Fibroblast of skin of scalp (primary cell): ENCODE measurements at places on chromosomes 7 and 10.

GRCh38 chr10:56771343-56771742, 410.3 kb upstream of the ZWINT start:
- no peak for DNase-seq

DNA sequence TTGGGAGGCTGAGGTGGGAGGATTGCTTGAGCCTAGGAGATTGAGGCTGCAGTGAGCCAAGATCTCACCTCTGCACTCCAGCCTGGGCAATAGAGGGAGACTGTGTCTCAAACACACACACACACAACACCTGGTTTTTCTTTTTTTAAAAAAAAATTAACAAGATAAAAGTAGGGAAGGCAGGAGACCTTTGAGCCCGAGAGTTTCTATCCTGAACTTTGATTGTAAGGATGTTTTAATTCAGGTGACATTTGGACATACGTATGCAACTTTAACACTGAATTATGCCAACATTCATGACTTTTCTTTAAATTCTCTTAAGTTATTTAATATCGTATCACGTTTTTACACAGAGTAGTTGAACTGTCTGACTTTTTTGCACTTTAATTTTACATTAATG, 11.7 kb upstream of the CYP2E1 start:
- DNase-seq: no peak

- no peak for DNase-seq
Observed at GRCh38 chr7:80026766-80027165, 107.9 kb upstream of the GNAI1 start.

- no peak for DNase-seq
Observed at GRCh38 chr10:15718694-15719048, 1.1 kb downstream of the ITGA8 start.

DNA sequence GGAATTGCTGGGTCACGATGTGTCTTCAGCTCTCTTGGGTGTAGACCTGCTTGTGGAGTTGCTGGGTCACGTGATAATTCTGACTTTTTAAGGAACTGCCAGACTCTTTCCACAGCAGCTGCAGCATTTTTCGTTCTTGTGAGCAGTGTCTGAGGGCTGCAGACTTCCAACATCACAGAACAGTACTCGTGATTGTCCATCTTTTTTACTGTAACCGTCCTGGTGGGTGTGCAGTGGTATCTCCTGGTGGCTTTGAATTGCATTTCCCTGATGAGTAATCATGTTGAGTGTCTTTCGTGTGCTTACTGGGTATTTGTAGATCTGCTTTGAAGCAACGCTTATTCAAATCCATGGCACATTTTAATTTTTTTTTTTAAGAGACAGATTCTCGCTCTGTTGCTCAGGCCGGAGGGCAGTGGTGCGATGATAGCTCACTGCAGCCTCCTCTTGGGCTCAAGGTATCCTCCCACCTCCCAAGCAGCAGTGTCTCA, 22.7 kb downstream of the INPP5A start:
- DNase-seq: no peak

DNA sequence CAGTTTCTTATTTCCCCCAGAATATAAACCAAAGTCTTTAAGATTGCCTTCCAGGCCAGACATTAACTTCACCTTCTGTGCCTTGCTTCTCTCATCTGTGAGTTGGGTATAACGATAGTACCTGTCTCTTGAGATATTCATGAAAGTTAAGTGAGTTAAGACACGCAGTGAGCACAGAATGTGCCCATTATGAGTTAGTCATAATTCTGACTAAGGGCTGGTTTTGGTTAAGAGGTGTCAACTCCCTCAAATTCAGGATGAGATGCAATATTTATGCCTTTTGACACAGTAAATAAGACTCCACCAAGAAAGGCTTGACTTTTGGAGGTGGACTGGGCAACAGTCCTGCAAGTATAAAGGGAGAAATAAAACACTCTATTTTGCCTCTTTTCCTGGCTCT, 528.7 kb upstream of the IGFBP3 start:
- DNase-seq: no peak

- peak; percentile 9 for DNase-seq
Observed at GRCh38 chr10:101091546-101092290, 29.9 kb downstream of the KAZALD1 start.

- no peak for DNase-seq
Observed at GRCh38 chr7:28408105-28408959, 4.0 kb upstream of the CREB5 start.

GRCh38 chr7:117809958-117810357, 63.3 kb downstream of the CTTNBP2 start:
- no peak for DNase-seq

- no peak for DNase-seq
Observed at GRCh38 chr10:1573981-1574380, 163.3 kb downstream of the ADARB2 start.

DNA sequence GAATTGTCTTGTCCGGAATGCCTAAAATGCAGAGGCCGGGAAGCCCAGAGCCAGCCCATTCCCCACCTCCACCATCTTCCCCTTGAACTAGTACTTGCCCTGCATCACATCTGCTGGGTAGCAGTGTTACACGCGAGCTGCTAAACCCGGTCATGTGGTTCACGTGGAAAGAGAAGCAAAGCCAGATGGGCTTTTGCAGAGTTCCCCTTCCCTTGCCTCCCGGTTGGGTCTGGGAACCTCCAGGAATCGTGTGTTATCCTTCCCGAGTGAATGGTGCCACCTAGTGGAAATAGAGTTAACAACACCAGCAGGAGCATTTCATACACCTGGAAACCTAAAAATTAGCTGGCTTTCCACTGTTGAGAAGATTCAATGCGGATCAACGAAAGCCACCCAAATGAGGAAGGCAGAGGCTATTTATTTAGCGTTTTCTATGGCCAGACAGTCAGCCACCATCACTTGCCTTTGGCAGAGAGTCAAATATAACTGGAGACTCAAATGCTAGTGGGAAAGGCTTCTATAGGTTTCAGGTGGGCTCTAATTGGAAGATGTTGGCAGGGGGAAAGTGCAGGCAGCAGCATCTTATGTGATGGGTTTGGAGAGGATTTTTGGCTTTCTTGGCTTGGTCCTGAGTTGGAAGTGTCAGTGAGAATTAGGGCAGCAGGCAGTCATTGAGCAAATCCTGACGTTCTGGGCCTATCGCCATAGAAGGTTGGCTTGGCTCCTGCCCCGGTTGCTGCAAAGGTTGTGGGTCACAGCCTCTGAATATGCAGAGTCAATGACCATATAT, 12.9 kb upstream of the DENND2A start:
- DNase-seq: peak; percentile 84

DNA sequence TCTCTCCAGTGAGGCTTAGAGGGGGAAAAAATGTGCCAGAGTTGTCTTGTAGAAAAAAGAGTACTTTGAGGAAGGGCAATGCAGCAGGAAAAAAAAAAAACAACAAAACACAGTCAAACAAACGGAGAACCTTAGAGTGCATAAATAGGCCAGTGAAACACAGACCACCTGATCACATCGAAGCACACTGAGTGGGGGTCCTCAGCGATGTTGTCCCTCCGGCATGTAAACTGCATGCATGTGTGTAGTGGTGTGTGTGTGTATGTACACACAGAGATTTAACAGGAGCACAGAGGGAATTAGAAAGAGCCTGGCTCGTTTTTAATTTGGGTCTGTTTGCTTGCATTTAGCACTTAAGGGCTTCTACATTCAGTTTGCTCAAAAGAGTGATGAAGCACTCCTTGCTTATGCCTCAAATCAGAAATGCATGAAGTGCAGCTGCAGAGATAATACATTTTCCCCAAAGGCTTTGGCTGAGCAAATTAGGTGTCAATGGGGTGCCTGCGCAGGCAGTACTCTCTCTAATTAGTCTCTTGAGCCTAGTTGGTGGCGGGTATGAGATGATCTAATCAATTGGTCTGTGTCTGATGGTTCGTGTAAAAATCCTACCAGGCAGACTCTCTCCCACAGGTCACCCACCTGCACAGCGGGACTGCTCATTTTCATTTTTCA, 62.7 kb upstream of the FZD1 start:
- DNase-seq: no peak

DNA sequence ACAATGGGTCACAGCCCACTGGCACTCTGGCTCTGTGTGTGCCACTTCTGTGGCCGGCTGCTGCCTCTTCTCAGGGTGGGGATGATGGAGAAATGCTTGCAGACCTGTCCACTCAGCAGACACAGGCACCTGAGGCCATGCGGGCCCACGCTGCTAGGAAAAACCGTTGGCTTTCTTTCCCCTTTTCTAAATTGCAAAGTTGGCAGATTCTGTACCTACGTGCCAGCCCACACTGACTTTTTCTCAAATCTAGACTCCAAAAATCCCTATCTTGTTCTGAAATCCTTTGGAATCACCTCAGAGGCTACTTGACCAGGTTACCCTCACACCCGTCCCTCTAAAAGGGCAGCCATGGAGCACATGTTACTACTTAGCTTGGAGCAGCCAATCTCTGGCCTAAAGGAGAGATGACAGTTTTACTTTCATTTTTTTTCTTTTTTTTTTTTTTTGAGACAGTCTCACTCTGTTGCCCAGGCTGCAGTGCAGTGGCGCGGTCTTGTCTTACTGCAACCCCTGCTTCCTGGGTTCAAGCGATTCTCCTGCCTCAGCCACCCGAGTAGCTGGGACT, 99.4 kb downstream of the RNF216 start:
- DNase-seq: no peak

DNA sequence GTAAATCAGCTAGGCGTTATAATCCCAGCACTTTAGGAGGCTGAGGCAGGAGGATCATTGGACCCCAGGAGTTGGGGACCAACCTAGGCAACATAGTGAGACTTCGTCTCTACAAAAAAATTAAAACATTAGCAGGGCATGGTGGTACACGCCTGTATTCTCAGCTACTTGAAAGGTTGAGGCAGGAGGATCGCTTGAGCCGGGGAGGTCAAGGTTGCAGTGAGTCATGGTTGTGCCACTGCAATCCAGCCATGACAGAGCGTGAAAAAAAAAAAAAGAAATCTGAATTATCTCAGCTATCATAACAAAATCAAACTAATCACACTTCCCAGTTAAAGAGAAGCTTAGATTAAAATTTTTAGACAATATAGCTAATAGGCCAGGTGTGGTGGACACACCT, 35.3 kb downstream of the ATAD1 start:
- DNase-seq: no peak

DNA sequence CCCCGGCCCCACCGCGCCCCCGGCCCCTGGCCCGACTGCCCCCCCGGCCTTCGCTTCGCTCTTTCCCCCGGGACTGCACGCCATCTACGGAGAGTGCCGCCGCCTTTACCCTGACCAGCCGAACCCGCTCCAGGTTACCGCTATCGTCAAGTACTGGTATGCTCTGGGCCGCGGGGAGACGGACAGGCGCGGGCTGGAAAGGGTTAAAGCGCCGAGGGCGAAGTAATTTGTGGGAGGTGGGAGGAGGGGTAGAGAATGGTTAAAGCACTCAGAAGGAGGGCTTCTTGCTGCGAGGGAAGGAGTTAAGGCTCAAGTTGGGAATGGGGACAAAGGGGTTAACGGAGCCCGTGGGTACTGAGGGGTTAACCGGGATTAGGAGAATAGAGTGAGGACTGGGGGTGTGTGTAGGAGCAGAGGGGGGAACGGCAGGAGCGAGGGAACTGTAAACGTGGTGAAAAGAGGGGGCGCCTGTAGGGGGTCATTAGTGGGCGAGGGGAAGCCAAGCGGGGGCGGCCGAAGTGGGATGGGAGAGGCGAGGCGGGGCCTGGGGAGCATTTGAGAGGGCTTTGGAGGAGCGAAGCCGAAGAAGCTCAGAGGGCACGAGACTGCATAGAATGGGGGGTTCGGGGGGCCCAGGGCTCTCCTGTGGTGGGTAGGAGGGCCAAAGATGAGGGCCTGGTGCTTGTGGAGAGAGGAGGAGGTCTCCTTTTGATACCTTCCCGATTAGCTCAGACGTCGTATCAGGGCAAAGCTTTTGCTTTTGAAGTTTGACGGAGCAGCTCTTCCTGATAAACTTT, 605 bp downstream of the SUFU start:
- DNase-seq: no peak

DNA sequence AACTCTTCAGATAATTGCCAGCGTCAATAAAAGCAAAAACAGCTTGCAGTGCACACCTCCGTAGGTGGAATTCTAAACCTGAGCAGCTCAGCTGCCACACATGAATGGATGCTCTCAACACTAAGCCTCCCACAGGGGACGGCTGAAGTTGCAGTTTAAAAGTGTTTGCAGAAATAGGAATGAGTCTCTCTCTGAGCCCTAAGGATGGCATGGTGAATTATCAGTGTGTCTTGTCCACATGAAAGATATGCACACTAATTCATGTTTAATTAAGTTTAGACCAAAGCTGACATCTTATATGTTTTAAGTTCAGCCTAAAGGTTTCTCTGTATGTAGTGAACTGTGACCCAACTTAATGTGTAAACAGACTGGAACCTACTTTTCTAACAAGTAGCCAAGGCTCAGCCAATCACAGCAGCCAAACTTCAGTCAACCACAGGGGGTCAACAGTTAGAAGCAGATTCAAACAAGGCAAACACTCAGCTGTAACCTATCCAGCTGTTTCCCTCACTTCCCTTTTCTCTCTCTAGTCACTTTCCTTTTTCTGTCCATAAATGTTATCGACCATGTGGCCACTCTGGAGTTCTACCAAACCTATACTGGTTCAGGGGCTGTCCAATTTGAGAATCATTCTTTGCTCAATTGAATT, 38.1 kb downstream of the CTTNBP2 start:
- no peak for DNase-seq

DNA sequence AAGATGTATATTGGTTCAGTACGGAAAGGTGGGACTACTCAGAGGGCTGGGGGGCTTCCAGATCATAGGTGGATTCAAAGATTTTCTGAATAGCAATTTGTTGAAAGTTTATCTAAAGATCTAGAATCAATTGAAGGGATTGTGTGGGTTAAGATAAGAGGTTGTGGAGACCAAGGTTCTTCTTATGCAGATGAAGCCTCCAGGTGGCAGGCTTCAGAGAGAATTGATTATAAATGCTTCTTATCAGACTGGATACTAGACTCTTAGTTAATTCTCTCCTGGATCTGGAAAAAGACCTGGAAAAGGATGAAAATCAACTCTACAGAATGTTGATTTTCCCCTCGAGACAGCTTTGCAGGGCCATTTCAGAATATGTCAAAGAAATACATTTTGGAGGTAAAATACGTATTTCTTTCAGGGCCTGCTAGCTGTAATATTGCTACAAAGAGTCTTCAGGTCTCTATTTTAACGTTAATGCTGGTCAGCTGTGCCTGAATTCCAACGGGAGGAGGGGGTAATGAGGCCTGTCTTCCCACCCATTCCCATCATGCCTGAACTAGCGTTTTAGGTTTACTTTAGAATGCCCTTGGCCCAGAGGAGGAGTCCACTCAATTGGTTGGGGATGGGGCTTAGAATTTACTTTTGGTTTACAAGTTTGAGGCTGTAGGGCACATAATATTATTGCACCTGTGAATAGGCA, 12.8 kb upstream of the GPR15LG start:
- no peak for DNase-seq

DNA sequence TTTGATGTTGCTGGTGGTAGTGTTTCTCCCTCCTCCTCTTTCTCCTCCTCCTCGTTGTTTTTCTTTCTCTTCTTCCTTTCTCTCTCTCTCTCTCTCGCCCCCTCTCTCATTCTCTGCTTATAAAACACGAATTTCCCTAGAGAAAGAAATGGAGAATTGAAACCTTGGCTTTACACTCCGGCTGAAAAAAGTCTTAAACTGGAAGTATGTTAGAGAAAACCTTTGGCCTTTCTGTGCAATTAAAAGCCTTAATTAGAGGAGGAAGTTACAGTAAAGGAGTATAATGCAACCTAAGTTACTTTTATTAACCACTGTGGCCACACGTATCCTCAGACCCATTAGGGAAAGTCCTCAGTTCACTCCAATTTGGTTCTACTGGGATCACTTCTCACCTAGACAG, 501.7 kb upstream of the SORCS1 start:
- no peak for DNase-seq
